ENCODE measurements at places on chromosomes 11 and 22.

GRCh38 chr11:28107191-28107749 is 686 bp downstream of the KIF18A start:
- no peak for DNase-seq

- DNase-seq, result no peak
These were observed 2.0 kb downstream of the SLC6A5 start for GRCh38 chr11:20601221-20601914.

DNA sequence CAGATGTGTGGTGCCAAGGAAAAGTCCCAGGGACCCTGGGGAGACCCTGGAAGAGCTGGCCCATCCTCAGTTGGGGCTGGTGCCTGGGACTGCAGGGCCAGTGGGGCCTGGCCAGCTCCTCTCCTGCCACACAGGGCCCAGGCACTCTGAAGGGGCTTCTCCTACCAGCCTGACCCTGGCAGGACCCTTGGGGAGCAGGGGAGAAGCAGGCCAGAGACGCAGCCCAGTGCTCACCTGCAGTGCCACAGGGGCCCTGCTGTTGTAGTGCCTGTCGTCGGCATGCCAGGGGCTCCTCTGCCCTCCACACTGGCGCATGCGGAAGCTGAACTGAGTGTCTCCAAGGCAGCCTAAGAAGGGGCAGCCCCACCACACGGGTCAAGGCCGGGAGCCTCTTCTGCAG is 9.1 kb downstream of the DENND6B start:
- no peak for DNase-seq

DNA sequence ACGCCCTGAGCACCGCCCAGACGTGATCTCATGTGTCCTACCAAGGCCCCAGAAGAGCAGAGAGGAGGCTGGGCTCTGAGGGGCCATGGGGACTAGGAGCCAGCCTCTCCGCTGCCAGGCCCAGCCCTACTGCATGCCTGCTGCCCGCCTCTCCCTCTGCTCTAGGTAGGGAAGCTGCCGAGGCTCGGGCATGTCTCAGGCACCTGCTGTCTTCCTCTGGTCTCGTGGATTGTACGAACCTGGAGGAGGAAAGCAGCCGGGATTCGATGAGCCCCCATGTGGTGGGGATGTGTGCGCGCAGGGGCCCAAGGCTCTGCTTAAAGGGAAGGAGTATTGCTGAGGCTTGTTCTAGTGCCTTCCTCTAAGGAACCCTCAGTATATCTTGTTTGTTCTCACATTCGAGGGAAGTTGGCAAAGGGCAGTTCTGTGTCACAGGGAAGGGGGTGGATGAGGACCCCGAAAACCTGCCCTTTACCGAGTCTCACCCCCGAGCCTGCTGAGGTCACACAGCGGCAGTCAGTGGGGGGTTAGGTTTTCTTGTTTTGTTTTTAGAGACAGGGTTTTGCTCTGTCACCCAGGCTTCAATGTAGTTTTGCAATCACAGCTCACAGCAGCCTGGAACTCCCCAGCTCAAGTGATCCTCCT is 21.2 kb downstream of the DAGLA start:
- DNase-seq, result no peak

DNA sequence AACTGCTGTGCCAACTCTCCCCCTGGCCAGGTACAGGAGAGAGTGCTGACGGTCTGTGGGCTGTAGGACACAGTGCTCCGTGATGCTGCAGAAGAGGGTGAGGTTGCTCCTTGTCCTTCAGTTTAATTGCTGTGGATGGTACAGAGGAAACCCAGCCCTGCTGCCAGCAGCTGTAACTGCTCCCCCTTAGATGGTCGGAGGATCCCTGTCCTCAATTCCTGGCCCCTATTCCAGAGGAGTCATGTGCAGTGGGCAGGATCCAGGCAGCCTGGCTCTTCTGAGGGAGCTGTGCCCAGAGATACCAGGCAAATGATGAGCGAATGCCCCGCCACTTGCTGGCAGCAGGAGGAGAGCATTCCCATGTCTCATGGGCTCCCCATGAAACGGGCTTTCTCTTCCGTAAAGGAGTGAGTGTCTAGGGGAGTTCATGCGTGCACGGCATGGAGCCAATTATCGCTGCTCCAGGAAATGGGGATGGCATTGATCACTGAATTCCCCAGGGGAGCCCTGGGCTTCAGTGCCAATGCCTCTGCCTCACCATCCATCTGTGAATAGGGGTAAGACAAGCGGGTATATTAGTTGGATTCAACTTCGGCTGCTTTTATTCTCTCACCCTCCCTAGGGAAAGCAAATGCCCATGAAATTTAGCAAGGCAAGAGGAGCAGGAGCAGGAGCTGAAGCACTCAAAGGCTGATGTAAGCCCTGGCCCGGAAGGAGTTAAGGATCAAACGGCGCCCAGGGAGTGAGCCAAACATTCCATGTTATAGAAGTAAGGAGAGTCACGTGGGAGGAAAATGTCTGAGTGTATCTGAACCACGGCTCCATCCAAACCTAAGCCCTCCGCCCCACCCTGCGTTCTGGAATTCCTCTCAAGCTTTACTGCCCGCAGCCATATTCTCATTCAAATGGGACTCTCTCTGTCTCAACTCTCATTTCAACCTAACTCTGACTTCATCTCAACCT is 51.0 kb upstream of the CSNK2A3 start:
- no peak for DNase-seq

DNA sequence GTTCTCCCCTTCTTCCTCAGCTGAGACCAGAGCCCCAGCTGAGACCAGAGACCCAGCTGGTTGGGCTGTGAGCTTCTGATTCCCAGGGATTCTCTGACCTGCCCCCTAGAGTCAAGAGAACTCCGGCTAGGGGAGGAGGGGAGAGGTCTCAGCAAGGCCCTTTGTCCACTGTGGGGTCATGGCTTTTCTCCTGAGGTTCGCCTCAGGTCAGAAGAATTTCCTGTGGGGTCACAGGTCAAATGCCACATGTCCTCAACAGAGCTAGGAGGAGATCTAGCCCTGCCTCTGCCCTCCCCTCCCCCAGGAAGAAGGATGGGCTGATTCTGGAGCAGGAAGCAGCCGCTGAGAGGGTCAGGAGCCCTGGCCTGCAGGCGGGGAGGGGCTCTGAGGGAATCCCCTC is 23.7 kb downstream of the HTR3A start:
- no peak for DNase-seq

- DNase-seq, result no peak
These were observed 26.2 kb downstream of the FSHB start for GRCh38 chr11:30257058-30257457.

DNA sequence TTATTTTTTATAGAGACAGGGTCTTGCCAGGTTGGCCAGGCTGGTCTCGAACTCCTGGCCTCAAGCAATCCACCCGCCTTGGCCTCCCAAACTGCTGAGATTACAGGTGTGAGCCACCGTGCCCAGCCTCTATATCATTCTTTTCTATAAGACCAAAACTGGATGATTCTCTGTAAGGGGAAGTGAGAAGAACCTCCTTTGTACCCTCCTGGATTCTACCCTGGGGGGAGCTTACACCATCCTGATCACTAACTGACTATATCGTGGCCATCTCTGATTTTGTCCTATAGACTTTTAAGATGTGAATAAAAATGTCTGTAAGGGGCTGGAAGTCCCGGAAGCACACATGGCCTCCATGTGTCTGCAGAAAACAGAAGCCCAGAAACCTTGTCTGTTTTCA is 9.1 kb downstream of the PIWIL4 start:
- DNase-seq, result no peak

DNA sequence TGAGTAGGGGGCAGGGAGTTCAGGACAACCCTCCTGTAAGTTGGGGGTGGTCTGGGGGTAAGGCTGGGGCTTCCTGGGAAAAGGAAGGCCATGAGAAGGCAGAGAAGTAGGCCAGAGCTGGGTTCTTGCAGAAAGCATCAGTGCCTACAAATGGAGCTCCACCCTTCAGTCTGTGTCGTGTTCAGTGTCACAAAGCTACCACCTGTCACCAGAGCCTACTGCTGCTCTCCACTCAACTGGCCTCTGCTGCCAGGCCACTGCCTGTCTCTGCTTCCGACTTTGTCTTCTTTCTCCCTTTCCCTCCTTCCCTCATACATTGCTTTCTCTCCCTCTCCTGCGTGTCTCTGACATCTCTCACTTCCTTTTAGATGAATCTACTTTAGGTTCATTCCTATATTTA is 3.4 kb upstream of the WBP2NL start:
- DNase-seq, result no peak

GRCh38 chr11:6855971-6856541 is 6.8 kb upstream of the OR10A2 start:
- no peak for DNase-seq

- no peak for DNase-seq
These were observed 69.7 kb upstream of the NECTIN1 start for GRCh38 chr11:119798656-119799055.

DNA sequence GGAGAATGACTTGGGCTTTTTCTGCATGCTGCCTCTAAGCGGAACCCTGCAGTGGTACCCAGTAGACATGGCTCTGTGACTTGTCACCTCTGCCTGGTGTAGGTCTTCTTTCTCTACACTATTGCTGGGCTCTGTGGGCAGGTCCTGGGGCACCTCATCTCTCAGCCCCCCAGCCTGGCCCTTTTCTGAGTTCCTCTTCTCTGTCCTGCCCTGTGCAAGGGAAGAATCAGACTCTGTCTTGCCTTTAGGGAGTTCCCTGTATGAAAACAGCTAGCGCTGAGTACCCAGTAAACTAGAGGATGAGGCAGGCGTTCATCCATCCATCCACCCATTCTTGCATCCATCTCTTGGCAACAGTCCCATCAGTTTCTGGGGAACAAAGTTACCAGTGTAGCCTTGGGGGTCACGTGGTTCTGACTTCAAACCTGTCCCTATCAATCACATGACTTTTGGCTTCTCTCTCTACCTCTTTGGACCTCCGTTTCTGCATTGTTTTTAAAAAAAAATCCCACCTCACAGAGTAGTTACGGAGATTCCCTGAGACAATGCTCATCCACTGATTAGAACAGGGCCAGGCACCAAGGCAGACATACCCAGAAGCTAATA is 86.4 kb upstream of the WNT11 start:
- no peak for DNase-seq

- DNase-seq, result no peak
These were observed 88.5 kb downstream of the NECTIN1 start for GRCh38 chr11:119640541-119640940.

- no peak for DNase-seq
These were observed 29.0 kb downstream of the ELMOD1 start for GRCh38 chr11:107619926-107620325.

DNA sequence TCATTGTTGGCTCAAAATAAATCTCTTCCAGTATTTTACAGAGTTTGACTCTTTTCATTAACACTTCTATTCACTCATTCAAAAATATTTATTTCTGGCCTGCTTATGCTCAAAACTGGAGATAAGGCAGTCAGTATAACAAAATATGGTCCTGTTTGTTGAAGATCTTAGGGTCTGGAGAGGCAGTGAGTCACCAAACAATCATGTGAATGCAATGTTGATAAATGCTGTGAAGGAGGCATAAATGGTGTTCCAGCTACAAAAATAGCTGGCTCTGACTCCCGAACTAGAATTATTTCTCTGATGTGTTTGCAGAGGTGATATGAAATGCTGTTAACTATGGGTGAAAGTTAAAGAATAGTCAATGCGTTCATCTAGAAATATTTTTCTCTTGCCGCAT is 390.6 kb downstream of the AASDHPPT start:
- DNase-seq, result no peak

Measured in activated CD4-positive, alpha-beta T cell treated with anti-CD3 and anti-CD28 coated beads, Interleukin-2, amount 50 U/mL, for 4 hours (primary cell).